NCI-H526 (cell line): ENCODE measurements at places on chromosomes 4 and X.

DNA sequence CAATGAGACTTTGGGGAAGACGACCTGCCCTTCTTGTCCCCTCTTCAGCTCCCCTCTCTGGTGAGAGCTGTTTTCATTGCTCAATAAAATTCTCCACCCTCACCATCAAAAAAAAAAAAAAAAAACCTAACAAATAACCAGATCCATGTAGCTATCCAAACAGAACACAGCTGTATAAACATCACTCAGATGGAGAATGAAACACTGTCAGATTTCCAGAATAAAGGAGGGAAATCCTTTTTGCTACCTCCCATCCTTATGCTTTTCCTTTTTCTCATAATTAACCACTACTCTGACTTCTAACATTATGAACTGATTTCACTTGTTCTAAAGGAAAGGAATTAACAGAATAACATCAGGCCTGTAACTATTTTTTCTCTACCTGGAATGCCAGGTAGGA is 155.6 kb downstream of the PPP4R3C start:
- no peak for DNase-seq

DNA sequence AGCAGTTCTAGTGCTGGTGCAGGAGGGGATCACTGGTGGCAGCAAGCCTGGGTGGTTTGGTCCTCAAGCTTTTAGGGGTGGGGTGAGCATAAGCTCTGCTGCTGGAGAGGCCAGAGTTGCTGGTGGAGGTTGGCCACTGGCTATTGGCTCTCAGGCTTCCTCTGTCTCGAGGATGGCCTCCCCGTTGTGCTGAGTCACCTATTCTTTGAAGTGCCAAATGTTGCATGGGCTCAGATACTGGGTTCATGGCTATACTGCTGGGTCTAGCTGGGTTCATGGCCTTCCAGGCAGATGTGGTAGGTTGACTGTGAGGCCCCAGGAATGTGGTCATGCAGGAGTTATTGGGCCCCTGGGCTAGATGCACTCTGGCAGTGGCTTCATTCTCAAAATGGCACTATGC is 466.3 kb downstream of the NAF1 start:
- no peak for DNase-seq

DNA sequence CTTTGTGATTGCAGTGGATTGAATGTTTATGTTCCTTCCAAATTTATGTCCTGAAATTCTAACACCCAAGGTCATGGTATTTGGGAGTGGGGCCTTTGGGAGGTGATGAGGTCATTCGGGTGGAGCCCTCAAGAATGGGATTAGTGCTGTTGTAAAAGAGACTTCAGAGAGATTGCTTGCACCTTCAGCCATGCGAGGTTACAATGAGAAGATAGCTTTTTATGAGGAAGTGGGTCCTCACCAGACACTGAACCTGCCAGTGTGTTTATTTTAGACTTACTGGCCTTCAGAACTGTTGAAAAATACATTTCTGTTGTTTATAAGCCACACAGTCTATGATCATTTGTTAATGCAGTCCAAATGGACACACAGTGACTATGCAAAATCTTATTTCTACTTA is 161.0 kb upstream of the GPRIN3 start:
- DNase-seq: no peak

GRCh38 chr4:158811216-158811540 is 42.4 kb downstream of the FNIP2 start:
- no peak for DNase-seq

DNA sequence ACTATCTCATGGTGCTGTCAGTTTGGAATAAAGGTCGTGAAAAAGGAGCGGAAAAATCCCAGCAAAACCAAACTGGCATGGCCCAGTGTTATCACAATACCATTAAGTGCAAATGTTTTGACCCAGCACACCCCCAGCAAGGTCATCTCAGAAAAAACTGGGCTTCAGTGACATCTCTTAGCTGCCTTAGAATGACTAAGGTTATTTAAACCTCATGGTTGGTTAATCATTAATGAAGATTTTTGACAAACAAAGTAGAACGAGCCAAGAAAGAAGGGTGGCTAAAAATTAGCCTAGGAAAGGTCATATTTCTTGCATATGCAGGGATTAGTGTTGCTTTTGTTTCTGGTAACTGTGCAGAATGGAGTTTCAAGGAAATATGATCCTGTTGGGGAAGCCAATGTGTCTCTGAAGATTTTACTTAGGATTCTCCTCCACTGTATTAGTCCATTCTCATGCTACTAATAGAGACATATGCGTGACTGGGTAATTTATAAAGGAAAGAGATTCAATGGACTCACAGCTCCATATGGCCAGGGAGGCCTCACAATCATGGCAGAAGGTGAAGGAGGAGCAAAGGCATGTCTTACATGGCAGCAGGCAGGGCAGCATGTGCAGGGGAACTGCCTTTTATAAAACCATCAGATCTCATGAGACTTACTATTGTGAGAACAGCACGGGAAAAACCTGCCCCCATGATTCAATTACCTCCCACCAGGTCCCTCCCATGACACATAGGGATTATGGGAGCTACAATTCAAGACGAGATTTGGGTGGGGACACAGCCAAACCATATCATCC is 83.5 kb downstream of the CHRNA9 start:
- peak; percentile 66 for DNase-seq

DNA sequence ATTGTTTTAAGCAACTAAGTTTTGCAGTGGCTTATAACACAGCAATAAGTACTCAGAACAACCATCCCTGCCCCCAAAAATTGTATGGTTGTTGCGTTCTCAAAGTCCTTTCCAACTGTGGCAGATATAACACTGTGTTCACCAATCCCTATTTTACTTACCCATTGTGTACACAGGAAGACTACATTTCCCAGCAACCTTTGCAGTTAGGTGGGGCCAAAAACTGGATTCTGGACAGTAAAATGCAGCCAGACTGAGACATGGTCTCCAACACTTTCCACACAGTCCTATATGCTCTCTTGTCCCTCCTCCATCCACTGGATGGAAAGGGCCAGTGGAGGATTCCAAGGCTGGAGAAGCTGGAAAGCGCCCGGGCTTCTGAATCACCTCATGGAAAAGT is 523.6 kb downstream of the BCOR start:
- DNase-seq: peak; percentile 27

DNA sequence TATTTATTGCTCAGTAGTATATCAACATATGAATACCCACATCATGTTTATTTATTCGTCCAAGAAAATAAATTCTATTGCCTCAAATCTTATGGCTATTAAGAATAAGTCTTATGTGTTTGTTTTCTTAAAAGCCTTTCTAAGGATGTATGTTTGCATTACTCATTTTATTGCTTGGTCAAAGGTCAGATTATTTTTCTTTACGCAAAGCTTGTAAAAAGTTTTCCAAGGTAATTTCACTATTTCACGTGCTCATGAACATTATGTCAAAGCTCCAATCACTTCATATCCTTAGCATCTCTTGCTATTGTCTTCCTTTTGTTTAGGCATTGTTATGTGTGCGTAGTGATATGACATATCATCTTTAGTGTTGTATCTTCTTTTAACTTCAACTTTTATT is 258.5 kb upstream of the FSTL5 start:
- no peak for DNase-seq

GRCh38 chr4:80446664-80447063 is 111.1 kb downstream of the CFAP299 start:
- DNase-seq: no peak

GRCh38 chr4:112775801-112776200 is 138.9 kb downstream of the LARP7 start:
- DNase-seq: no peak

- DNase-seq: no peak
Observed at GRCh38 chr4:159767406-159767805, 664.5 kb downstream of the RAPGEF2 start.

- DNase-seq: no peak
Observed at GRCh38 chr4:177938226-177938625, 496.0 kb upstream of the AGA start.

DNA sequence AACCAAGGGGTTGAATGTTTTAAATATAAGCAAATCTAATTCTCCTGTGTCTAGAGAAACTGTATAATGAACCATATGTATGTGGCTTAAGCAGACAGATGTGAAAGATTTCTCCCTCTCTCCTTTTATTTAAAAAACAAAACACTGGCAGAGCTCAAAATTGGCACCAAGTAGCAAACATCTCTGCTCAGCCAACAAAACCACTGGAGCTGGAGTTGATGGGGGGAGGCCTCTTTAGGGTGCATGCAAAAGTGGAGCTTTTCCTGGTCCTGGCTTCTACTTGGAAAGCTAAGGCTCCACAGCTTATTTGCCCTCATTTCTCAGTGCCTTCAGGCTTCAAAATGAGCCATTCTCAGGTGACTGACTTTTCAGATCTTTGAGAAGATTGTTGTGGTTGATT is 95.6 kb downstream of the REPS2 start:
- peak; percentile 81 for DNase-seq

- no peak for DNase-seq
Observed at GRCh38 chr4:136283977-136284376, 1248.3 kb downstream of the PCDH18 start.

DNA sequence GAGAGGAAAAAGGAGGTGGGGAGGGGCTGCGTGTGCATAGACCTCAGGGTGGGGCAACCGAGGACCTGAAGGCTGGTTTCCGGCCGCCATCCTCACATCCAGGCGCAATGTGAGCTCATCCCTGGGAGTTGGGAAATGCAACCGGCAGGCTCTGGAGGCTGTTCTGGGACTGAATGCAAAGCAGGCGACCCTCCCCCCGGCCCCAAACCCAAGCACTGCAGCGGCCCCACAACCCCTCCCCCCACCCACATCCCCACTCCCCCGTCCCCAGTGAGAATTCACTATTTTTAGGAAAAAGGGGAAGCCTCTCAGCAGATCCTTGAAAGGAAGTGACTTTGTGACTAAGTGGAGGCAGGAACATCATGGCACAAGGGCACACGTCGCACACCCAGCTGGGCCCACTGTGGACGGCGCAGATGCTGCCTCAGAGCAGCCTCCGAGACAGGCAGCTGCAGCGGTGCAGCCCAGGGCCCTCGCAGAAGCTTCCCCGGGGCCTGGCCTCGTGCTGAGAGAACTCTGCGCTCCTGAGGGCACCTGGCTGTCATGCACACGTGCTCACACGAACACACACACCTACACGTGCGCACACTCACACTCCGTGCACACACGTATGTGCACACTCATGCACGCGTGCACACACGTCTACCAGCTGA is 1.3 kb upstream of the PDE6B start:
- DNase-seq: no peak

- DNase-seq: peak; percentile 56
Observed at GRCh38 chr4:173252024-173252935, 81.9 kb downstream of the HMGB2 start.

GRCh38 chr4:176939445-176939844 is 146.7 kb upstream of the VEGFC start:
- no peak for DNase-seq

DNA sequence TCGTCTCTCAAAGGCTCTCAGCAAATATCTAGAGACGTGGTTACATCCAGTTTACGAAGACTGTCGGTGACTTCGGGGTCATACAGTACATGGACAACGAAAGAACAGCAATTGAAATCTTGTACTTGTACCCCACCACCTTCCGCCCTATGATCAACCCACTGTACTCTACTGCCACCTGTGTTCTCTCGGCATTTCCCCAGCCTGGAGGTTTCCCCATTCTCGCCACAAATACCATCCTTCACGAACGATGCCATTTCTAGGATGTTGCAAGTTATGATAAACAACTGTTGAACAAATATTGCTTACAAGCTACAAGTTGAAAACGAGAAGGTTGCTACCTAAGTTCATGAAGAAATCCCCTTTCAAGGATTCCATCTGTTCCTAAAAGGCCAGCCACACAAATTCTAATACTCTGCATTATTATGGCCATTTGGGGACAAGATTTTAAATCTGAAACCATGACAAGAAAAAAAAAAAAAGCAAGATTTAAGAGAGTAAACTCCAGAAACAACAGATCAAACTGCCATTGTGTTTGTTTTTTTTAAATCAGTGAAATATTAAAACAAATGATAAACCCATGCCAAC is 1.6 kb downstream of the APBB2 start:
- DNase-seq: peak; percentile 84

GRCh38 chrX:154749856-154750255 is 1.0 kb downstream of the GAB3 start:
- no peak for DNase-seq

DNA sequence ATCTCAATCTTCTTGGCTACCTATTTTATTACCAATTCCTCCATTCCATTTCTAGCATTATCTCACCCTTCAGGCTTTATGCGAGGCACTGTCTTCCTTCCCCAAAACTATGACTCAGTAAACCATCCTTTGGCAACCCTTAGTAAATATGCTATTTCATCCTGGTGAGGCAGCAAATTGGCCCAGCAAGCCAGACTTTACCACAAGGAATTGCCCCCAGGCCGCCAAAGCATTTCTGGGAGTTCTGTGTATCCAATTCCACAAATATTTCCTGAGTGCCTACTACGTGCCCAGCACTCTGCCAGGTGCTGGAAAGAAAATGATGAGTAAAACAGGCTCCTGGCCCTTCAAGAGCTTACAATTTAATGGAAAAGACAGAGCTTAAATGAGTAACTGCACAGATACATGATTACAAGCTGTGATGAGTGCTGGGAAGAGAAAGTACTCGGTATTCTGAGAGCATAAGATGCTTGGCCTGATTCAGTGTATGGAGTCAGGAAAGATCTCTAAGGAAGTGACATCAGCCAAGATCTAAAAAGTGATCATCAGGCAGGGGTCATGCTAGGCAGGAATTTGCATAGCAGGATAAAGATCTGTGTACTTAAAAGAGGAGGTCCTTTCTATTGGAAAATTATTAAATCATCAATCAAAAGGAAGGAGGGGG is 193.8 kb downstream of the ADAMTS3 start:
- no peak for DNase-seq

DNA sequence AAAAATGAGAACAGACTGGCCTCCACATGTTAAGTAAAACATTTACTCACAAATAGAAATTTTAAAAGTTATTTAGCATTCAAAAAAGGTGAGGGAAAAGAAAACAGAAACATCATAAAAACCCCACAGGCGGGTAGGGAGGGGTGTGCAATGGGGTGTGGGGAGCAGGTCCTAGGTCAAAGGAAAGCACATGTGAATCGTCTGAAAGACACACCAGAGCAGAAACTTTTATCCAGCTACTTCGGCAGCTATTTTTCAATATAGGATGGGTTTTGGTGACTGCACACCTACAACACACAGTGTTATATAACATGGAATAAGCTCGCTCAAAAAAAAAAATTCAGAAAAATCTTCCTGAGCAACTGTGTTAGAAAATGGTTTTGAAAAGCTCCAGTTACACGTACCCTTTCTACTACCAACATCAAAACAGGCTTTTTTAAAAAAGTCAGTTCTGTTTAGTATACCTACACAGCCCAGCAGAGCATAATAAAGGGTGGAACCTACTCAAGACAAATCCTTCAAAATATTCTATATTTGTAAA is 1.6 kb downstream of the OTUD4 start:
- DNase-seq: peak; percentile 24

- no peak for DNase-seq
Observed at GRCh38 chr4:85474356-85474755, 594 bp upstream of the ARHGAP24 start.

DNA sequence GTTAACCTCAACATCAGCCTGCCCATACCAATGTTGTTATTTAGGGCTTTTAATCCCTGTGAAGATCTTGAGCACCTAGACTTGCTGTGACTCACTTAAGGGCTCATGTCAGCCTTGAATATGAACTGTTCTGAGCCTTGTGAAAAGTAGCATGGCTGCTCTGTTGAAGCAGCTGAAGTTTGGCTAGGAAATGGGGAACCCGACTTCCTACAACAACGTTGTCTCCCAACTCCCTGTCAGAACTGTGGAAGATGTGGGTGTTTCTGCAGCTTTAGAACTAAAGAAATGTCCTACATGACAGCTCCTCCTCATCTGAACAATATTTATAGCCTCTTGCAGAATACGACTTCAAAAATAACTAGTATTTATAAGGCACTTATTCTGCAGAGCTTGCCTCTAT is 27.5 kb downstream of the STOX2 start:
- no peak for DNase-seq

- DNase-seq: no peak
Observed at GRCh38 chrX:130497531-130497930, 95.7 kb downstream of the RBMX2 start.
